ENCODE measurements at places on chromosomes 1 and 21. TPM values are rescaled to one million over a fixed set of nuclear protein-coding genes. Genes with fewer than 3 reads are reported as not detected.

DNA sequence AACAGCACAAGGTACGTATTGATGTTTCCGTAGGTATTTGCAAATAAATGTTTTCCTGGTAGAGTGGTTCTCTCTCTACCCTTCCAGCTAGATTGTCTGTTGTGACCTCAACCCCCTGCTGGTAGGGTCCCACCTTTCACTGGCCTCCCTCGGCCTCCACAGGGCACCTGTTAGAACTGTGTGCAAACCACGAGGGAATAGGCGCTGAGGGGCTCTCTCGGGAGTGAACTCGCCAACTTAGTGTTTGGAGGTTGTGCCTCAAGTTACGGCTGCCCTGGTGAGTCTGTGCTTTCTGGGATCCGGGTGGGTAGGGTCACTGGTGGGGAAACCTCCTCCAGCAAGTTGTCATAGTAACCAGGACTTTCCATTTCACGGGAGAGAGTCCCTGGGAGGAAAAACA lies 204.7 kb upstream of the EDN2 start:
- no peaks in the 10 kb centered on the region for H3K27me3 ChIP-seq

GRCh38 chr1:68751723-68752122 lies 254.8 kb upstream of the DEPDC1 start:
- no peaks in the 10 kb centered on the region for H3K36me3 ChIP-seq
- no peaks in the 10 kb centered on the region for H3K4me1 ChIP-seq
- no peak overlapping the region for H3K27ac ChIP-seq

DNA sequence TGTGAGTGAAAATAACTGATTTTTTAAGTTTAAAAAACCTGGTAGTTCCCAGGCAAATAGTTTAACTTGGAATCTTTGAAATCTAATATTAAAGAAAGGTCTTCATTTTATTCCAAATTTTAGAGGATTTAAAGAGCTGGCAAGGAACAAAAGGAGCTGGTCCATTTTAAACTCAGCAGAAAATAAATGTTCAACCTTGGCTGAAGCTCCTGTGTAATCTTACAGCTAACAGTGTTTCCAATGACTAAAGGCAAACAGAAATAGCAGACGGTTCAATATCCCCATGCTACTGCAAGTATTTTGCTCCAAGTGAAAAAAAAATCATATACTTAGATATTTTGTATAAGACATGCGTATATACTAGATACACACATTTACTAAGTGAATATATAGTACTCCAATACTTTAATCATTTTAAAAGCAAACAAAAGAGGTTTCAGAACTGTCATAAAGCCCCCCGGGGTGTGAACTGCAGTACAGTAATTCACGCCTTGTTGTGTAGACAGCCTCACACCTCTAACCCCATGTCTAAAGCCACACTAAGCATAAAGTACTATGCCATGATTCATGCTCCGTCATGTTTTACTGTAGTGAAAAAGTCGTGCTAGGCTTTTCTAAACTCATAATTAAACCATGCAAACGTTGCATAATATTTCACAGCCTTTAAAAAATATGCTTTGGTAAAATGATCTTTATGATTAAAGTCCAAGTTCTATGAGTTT lies 132.2 kb downstream of the CLIC6 start:
- DNase-seq = no peak
- no peak overlapping the region for H3K4me3 ChIP-seq
- no peaks in the 10 kb centered on the region for H3K4me1 ChIP-seq
- H3K36me3 ChIP-seq = peaks cover 36% of the 10 kb centered on the region
- H3K27ac ChIP-seq = no peak overlapping the region

GRCh38 chr1:158199849-158200248 lies 19.2 kb downstream of the CD1D start:
- no peak for DNase-seq
- no peak overlapping the region for H3K27ac ChIP-seq
- H3K4me1 ChIP-seq = peaks cover 20% of the 10 kb centered on the region

GRCh38 chr1:23810818-23811540 lies 10.4 kb upstream of the GALE start:
- peak; percentile 88 for DNase-seq
- peak overlapping the region; percentile 35 for H3K27ac ChIP-seq
- H3K4me3 ChIP-seq = no peak overlapping the region
- H3K27me3 ChIP-seq = no peaks in the 10 kb centered on the region

GPR61 gene
- not detected for total RNA-seq

FLG2 gene
- total RNA-seq = not detected

MARK1 gene
- total RNA-seq = 3.9 TPM

Measured in B cell (primary cell).